ENCODE measurements at places on chromosomes 11 and 22. TPM values are rescaled to one million over a fixed set of nuclear protein-coding genes. Genes with fewer than 3 reads are reported as not detected.

Gene GLB1L2
- total RNA-seq, result 0.91 TPM

Gene KCNQ1
- not detected for total RNA-seq

Gene SLC22A6
- not detected for total RNA-seq

Gene CHRM1
- total RNA-seq, result not detected

Gene XKR3
- total RNA-seq, result not detected

Gene RASSF10
- total RNA-seq, result not detected

Gene PRCP
- total RNA-seq, result 64.9 TPM

Gene PTPRCAP
- 0.11 TPM for total RNA-seq

Gene MLC1
- total RNA-seq, result not detected

Gene ESRRA
- 17.6 TPM for total RNA-seq

Gene NUP160
- 34.2 TPM for total RNA-seq

Gene OR2AT4
- total RNA-seq, result not detected

Gene SCN4B
- 0.52 TPM for total RNA-seq

Gene LRP4
- 2.5 TPM for total RNA-seq

Gene CHRNA10
- total RNA-seq, result 1.3 TPM

Gene RTN4RL2
- total RNA-seq, result not detected

Gene KRTAP5-10
- not detected for total RNA-seq

Gene NRXN2
- total RNA-seq, result 2.6 TPM

Gene HSCB
- 26.0 TPM for total RNA-seq

Gene CYB5R2
- total RNA-seq, result 29.0 TPM

Gene TIGD3
- total RNA-seq, result not detected
